Amniotic epithelial cell (primary cell): ENCODE measurements at places on chromosomes 11 and 22.
A peak's percentile ranks its signal among the peaks of the same experiment; 100 is the strongest.

DNA sequence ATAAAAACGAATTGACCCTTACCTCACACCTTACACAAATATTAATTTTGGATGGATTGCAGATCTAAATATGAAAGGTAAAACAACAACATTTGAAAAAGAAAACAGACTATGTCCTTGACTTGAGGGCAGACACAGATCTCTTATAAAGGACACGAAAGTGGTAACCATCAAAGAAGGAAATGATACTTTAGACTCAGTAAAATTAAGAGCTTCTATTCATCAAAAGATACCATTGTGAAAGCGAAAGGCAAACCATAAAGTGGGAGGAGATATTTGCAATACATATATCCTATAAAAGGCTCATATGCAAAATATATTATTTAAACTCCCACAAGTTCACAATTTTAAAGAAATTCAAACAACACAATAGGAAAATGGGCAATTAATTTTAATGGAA is 5.0 kb downstream of the HEPACAM start:
- no peak for DNase-seq

DNA sequence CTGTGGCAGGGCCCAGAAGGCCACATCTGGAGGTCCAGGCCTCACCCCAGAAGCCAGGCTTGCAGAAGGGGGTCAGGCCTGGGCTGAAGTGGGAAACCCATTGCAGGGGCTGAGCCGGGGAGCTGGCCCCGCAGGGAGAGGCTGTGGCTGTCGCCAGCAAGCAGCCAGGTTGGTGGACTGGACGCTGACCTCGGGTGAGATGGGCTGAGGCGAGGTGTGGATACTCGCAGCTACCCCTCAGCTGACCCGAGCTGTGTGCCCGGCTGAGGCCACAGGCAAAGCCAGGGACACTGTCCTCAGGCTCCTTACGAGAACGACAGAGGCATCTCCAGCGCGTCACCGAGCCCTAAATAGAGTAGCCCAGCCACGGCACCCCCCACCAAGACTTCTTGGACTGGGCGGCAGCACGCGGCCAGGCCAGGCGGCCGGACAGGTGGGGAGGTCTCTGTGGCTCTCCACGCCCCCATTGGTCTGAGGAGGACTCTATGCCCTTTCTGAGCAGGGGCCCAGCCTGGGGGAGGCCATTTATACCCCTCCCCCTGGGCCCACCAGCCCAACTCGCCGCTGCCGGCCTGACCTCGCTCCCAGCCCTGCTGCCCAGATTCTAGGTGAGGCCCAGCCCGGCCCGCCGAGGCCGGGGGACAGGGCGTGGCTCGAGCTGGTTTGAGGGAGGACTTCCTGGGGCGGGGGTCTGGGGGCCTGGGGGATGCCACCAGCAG is at the start of gene TNNI2:
Gene TNNI2 (plus strand): TSS at position 556 of the 719 bp plus-strand sequence. CDS start 716 bp downstream, outside the sequence.
- DNase-seq: no peak

DNA sequence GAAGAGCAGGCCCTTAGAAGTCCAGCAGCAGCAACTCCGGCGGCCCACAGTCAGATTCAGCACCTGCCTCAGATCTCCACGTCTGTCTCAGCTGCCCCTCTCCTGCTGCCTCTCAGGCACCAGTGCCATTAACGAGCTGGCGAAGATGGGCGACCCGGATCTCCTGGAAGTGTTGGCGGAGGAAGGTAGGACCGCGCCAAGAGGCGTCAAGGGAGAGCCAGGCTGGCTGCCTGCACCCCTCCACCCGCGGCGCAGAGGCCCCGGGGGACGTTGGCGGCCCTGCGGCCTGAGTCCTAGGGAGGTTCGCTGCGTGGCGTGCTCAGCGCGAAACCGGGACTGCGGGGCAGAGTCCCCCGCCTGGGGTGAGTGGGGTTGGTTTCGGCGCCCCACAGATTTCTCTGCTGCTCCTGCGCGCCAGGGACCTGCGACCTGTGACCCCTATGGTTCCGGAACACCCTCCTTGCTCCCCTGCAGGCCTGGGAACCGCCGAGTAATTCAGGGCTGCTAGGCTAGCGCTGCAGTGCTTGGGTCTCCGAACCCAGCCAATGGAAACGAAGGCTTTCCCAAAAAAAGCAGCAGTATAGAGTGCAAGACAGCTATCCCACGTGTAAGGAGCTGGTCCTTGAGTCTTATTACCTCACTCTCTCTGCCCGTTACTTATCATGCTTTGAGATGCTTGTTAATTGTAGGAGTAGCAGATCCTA is 615 bp downstream of the ANO5 start:
- no peak for DNase-seq

DNA sequence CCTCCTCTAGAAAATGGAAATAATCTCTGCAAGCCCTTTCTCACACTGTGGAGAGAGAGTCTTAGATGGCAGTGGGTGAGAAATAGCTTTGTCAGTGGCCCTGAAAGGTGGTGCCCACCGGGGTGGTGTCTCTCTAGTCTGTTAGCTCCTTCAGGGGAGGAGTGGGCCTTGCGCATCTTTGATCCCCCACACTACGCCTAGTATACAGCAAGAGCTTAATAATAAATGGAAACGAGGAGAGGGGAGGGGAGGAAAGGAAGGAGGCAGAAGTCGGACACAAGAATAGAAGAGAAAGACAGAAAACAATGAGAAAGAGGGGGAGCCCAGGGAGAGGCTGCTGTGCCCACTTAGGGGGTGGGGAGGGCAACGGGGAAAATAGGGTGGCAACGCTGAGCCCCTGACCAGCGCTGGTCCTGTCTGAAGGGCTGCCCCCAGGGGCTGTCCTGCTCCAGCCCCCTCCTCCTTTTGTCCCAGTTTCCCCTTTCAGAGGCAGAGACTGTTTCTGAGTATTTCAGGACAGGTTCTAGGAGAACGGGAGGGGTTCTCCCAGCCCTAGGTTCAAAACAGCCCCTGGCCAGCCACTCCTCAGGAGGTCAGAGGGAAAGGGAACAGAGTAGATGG is 1.2 kb downstream of the ARRB1 start:
- DNase-seq: no peak

- DNase-seq: peak; percentile 50
These were observed 13.0 kb upstream of the CXCR5 start for GRCh38 chr11:118870396-118871343.

GRCh38 chr22:24333301-24333700 is 62.7 kb downstream of the SPECC1L start:
- peak; percentile 27 for DNase-seq

- DNase-seq: no peak
These were observed 254.3 kb upstream of the SESN3 start for GRCh38 chr11:95485115-95485900.

GRCh38 chr11:117626576-117626975 is 170.4 kb downstream of the DSCAML1 start:
- DNase-seq: no peak

GRCh38 chr22:24483976-24484545 is 11.1 kb upstream of the UPB1 start:
- no peak for DNase-seq
